Gastroesophageal sphincter (tissue), 4 donors: ENCODE measurements at places on chromosomes 2 and 18. TPM values are rescaled to one million over a fixed set of nuclear protein-coding genes. Genes with fewer than 3 reads are reported as not detected.
A peak's percentile ranks its signal among the peaks of the same experiment; 100 is the strongest.

GPAT2 gene
- total RNA-seq, result 3.4 TPM

DNA sequence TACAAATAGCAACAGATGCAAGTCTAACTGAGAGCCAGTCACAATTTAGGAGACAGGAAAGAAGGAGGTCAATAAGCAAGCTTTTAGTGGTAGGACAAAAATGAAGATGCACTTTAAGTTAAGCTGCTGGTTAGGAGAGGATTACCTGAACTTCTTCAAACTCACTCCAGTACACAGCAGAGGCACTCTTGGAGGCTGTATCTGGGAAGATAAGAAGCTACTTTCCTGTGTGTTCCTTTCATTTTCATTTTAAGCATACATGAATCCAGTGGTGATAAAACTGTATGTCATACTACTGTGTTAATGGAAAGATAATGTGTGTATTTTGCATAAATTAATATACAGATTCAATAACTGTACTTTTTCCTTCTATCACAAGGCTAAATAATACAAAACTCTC, 49.6 kb downstream of the HYCC2 start:
- ATAC-seq, result no peak

DNA sequence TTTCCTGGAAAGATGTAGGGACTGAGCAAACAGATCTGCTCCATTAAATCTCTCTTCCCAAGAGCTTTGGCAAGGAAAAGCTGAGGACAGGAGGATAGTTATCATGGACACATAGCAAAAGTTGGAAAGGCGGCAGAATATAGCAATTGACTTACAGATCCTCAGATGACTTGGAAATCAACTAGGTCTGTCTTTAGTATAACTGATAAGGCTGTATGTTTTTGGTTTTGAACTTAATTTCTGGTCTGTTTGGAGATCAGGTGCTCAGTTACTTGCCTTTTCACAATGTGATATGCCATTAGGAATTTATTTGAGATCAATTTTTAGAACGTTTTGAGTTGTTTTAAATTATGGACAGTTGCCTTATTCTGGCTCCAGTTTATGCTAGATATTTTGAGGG, 8.0 kb downstream of the RSAD2 start:
- no peak for ATAC-seq

DNA sequence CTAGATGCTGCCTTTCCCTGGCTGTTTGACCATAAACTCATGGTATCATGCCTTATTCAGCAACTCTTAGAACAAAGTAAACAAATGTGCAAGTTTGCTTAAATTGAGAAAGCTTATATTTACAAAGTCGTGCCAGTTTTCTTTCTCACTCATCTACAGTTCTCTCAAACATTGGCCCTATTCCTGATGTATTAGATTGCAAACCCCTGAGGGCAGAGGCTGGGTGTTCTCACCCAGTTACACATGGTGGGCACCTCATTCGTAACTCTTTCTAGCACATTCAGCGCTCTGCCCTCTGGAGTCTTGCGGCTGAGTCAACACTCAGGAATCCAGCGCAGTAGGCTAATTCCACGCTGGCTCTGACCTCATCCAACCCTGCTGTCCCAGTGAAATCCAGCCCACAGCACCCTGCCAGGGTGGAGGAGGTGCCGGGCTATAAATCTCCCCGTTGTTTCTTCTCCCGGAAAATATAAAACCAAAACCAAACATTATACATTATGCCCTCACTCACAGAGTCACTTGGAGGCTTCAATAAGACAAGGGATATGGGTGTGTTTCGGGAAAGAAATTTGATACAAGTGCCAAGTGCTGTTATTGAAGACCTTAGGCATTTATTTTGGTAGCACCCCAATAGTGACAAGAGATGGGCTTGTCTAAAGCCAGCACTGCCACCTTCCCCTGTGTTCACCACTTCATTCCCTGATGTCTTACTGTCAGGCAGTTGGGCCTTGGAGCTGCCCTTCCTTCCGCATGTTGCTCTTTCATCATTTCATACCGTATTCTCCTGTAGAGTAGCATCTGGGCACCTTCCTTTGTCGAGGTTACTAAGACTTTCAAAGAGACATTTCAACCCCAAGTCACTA, 287.4 kb downstream of the PRKCE start:
- peak; percentile 80 for ATAC-seq

- ATAC-seq, result peak; percentile 83
Measured at GRCh38 chr2:54673501-54673998, 49.9 kb upstream of the EML6 start.

DNA sequence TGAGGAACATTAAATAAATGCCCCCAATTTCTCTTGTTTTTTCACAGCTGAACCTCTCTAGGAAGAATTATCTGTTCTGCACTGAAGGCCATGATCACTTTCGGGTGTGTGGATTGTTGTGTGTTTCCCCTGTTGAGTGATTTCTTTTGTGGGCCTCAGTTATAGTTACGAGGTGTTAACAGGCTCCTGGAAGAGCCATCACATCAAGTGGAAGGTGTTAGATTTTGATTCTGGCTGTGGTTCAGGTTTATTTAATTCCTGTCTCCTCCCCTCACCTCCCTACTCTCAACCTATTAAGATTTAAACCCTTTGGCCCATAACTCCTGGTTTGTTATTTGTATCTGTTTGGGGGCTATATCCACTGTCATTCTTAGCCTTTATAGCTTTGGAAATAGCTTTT, 182.8 kb downstream of the AGPS start:
- no peak for ATAC-seq

DNA sequence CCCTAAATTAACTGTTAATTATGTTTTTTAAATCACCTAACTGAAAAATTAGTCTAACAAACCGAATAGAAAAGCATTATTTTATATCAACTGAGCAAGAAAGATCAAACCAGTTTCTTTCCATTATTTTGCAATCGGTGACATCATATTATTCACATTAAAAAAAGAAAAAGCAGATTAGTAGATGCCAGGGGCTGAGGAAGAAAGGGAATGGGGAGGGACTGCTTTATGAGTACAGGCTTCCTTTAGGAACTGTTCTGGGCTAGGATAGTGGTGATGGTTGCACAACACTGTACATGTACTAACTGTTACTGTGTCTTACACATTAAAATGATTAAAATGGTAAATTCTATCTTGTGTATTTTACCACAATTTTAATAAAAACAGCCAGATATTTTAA, 59.3 kb downstream of the COBLL1 start:
- peak; percentile 90 for ATAC-seq

DNA sequence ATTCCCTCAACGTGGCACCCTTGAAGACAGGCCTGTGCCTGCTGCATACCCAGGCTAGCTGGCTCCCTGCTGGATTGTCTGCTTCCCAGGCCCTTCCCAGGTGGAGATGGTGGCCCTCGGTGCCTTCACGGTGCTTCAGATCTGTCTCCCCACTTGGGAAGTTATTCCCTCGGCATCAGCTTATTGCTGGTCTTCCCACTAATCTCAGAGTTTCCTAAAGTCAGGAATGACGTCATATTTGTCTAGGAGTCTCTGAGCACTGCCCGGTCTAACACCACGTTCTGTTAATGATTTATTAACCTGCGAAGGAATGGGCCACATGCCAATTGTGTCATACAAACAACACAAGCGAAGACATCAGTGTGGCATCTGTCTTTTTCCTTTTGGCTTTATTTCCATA, 269.8 kb upstream of the ID2 start:
- ATAC-seq, result peak; percentile 6

IL1F10 gene
- total RNA-seq, result not detected

DNA sequence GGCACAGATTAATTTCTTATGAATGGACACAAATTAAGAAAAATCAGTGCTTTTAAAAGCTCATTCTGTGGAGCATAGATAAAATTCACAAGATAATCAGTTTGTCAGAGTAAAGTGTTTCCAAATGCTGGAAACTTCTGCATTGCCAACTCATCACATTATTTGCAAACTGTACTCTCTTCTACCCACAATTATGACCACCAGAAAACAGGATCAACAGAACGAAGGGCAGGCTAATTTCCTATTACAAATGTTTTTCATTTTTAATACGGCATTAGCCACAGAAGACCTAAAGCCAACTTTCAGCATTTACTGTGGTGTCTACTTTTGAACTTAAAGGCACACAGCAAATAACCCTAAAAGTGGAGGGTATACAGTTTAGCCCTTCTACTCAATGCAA, 6.0 kb downstream of the IRS1 start:
- no peak for ATAC-seq

TCF7L1 gene
- 5.1 TPM for total RNA-seq

GRCh38 chr2:240631548-240632305, 6.4 kb downstream of the GPR35 start:
- no peak for ATAC-seq

MAB21L4 gene
- total RNA-seq, result not detected

- ATAC-seq, result no peak
Measured at GRCh38 chr2:15059870-15060512, 427.5 kb downstream of the LRATD1 start.

DNA sequence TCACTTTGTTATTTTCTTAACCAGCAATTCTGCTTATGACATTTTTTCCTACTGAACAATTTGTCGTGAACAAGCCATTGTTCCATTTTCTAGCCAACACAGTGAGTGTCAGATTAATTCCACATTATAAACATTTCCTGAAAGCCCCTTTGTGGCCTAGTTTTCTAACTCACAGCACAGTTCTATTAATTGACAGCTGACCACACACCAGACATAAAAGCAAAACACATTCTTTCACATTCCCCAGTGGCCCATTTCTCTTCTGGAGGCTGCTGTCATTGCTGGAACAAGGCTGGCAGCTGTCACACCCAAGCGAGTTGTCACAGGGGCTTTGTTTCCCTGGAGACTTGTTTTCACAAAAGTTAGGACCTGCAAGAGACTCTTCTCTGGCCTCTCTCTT, 50.7 kb downstream of the RNF152 start:
- ATAC-seq, result no peak

DNA sequence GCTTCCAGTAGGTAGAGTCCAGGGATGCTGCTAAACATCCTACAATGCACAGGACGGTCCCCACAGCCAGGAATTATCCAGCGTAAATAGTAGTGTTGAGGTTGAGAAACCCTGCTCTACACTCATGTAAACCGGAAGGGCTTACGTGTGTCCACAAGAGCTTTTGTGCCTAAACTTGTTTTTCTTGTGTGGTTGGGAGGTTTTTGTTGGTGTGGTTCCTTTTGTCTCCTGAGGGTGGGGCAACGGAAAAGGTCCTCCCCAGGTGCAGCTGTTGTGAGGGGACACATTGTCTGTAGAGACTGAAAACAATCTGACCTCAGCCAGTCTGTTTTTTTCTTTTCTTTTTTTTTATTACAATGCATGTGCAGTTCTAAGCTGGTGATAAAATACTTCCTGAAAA, 72.7 kb upstream of the MGAT5 start:
- no peak for ATAC-seq

- ATAC-seq, result no peak
Measured at GRCh38 chr2:42094114-42094513, 46.3 kb downstream of the PKDCC start.

SLC35F6 gene
- 47.3 TPM for total RNA-seq

ANO7 gene
- total RNA-seq, result 0.27 TPM

- ATAC-seq, result no peak
Measured at GRCh38 chr18:45221363-45221762, 393.9 kb upstream of the SLC14A2 start.

- no peak for ATAC-seq
Measured at GRCh38 chr2:119647440-119648169, 31.4 kb upstream of the TMEM177 start.

MC5R gene
- total RNA-seq, result not detected

GRCh38 chr18:53686965-53687364, 537.5 kb downstream of the MBD2 start:
- no peak for ATAC-seq

DNA sequence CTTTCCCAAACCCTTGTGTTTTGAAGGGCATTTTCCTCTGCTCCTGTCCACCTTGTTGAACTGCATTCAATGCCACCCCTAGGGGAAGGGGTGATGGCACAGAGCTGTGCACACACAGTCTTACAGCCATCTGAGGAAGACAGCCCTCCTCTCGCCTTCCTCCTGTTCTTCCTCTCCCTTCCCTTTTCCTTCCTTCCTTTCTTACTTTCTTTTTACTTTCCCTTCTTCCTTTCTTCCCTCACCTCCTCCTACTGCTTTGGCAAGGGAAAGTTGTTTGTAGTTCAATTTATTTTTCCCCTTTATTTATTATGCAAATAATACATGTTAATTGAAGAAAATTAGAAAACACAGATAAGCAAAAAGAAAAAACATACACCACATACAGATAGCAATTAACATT, 99.4 kb downstream of the CDH20 start:
- no peak for ATAC-seq

DNA sequence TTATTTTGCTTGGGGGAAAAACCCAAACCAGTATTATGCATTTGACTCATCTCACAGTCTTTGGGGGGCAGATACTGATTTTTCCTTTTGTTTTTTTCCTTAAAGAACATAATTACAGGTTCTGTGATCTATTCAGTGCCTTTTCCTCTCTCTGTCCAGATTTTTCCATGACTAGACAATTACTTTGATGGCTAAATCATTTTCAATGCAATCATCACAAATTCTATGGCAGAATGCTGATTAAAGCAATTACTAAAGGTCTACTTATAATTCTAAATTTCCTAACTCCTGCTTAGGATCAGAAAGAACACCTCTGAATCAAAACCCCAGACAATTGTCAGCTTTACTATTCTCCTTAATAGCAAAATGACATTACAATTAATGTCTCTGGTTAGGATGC, 38.8 kb downstream of the POLR1A start:
- no peak for ATAC-seq

GRCh38 chr2:45014016-45014702, 4.9 kb upstream of the SIX2 start:
- peak; percentile 50 for ATAC-seq

ECEL1 gene
- total RNA-seq, result not detected

REG3A gene
- not detected for total RNA-seq

VAMP8 gene
- total RNA-seq, result 13.6 TPM

DNA sequence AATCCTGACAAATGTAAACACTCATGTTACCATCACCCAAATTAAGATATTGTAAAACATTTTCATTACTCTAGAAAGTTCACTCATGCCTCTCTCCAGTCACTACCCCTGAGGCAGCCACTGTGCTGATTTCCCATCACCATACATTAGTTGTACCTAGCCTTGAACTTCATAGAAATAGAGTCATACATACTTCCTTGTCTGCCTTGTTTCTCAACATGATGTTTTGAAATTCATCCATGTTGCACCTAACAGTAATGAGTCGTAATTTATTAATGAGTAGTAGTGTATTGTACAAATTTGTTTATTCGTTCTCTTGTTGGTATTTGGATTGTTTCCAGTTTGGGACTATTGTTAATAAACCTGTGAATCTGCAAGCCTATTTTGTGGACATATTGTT, 49.0 kb upstream of the TWSG1 start:
- ATAC-seq, result no peak

DNA sequence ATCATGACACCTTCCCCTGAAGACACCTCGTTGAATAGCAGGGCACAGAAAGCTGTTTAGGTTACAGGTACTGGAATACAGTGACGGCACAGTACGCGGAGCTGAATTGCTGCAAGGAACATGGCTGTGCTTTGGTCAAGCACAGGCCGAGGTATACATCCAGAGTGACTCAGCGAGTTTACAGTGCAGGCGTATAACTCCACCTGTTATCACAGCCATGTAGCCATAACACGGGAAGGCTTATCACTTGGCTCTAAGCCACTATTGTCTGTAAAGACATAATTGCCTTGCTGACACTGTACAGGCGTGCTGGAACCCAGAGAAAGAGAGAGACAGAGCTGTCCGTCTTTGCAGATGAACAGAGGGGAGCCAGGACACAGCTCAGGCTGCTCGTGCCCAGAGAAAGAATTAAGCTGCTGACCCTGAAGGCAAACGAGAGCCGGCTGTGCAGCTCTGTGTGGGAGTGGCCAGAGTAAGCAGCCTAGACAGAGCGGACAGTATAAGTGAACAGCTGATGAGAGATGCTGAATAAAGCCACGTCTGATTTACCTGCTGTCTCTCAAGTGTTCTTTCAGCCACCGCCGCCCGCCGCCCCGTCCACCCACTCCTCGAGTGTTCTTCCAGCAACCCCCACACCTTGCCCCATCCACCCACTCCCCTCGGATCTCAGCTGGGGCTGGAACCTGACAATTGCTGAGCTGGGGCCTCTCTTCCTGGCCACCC, 87.3 kb upstream of the PPP1CB start:
- ATAC-seq, result peak; percentile 48
